ENCODE measurements at places on chromosomes 13 and 19.
A peak's percentile ranks its signal among the peaks of the same experiment; 100 is the strongest.

- H3K27me3 ChIP-seq = no peaks in the 10 kb centered on the region
- DNase-seq = no peak
- no peak overlapping the region for H3K27ac ChIP-seq
- H3K4me3 ChIP-seq = no peak overlapping the region
- H3K36me3 ChIP-seq = peaks cover 59% of the 10 kb centered on the region
Measured at GRCh38 chr13:51360489-51360888, 21.0 kb downstream of the SERPINE3 start.

DNA sequence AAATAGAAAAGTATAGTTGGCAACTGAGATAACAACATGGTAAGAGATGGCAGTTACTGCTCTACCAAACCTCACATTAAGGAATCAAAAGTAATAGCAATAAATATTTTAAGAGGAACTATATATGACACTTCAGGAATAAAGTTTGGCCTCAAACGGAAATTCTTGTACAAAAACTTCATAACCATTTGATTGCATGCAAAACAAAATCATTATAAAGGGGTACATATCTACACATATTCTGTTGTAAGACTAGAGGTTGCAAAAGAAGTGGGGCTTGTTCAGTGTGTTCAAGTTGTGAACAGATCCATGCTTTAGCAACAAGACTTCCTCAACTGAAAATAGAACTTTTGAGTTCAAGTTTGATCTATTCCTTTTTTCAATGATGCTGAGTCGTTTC is 133.5 kb upstream of the MIR17HG start:
- no peak overlapping the region for H3K27ac ChIP-seq
- H3K4me3 ChIP-seq = no peak overlapping the region
- H3K36me3 ChIP-seq = no peaks in the 10 kb centered on the region

GRCh38 chr13:99399623-99399974 is 92.4 kb upstream of the GPR183 start:
- H3K27me3 ChIP-seq = peaks cover 14% of the 10 kb centered on the region
- H3K36me3 ChIP-seq = no peaks in the 10 kb centered on the region
- no peak overlapping the region for H3K4me3 ChIP-seq
- H3K27ac ChIP-seq = no peak overlapping the region
- peaks cover 6% of the 10 kb centered on the region for H3K4me1 ChIP-seq

GRCh38 chr13:104431895-104432294 is 1365.7 kb upstream of the SLC10A2 start:
- no peak for DNase-seq
- H3K4me1 ChIP-seq = no peaks in the 10 kb centered on the region
- no peaks in the 10 kb centered on the region for H3K27me3 ChIP-seq
- no peak overlapping the region for H3K4me3 ChIP-seq
- H3K27ac ChIP-seq = no peak overlapping the region
- no peaks in the 10 kb centered on the region for H3K36me3 ChIP-seq

DNA sequence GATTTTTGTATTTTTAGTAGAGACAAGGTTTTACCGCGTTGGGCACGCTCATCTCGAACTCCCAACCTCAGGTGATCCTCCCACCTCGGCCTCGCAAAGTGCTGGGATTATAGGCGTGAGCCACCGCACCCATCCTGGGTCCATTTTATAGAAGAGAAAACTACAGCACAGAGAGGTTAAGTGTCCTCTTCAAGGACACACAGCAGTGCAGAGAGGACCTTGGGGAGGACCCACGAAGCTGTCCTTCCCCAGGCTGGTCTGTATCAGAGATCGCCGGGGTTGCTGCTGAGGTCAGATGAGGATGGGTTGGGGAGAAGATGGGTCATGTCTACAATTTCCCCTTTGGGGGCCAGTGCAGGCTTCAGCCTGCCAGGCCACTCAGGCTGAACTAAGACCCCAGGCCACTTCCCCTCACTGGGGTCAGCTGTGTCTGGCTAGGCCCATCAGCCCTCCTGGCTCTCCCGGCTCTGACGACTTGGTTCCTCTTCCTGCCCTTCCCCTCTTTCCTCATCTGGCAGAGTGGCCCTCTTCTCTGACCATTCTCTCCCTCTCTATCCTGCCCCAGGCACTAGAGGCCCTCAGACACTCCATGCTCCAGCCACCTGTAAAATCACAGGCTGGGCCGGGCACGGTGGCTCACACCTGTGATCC is 9.6 kb downstream of the MYO1F start:
- no peak for DNase-seq
- peaks cover 10% of the 10 kb centered on the region for H3K4me1 ChIP-seq
- no peaks in the 10 kb centered on the region for H3K27me3 ChIP-seq

GRCh38 chr13:76976929-76977328 is 15.0 kb upstream of the CLN5 start:
- H3K27me3 ChIP-seq = peaks cover 9% of the 10 kb centered on the region
- peaks cover 19% of the 10 kb centered on the region for H3K4me1 ChIP-seq
- peaks cover 16% of the 10 kb centered on the region for H3K36me3 ChIP-seq

DNA sequence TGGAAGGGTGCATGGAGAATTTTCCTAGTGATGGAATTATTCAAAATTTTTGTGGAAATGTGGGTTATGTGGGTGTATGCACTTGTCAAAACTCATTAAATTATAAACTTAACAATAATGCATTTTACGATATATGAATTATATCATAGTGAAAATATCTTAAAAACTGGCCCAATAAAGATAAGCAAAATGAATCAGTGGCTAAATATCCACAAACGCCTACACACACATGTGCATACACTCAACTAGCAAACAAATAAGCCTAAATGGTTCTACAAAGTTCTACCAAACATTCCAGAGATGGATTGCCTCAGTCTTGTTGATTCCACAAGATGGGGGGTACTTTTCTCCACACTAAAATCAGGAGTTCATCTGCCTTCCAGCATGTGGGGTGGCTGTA is 349.5 kb downstream of the TSHZ3 start:
- H3K27ac ChIP-seq = no peak overlapping the region
- no peaks in the 10 kb centered on the region for H3K4me1 ChIP-seq
- H3K4me3 ChIP-seq = no peak overlapping the region
- DNase-seq = no peak
- H3K27me3 ChIP-seq = no peaks in the 10 kb centered on the region

GRCh38 chr13:37665420-37665819 is 66.9 kb upstream of the POSTN start:
- no peak for DNase-seq
- no peaks in the 10 kb centered on the region for H3K36me3 ChIP-seq
- no peaks in the 10 kb centered on the region for H3K27me3 ChIP-seq

GRCh38 chr13:39788102-39788501 is 132.6 kb downstream of the COG6 start:
- H3K4me1 ChIP-seq = peaks cover 6% of the 10 kb centered on the region
- no peak overlapping the region for H3K4me3 ChIP-seq

DNA sequence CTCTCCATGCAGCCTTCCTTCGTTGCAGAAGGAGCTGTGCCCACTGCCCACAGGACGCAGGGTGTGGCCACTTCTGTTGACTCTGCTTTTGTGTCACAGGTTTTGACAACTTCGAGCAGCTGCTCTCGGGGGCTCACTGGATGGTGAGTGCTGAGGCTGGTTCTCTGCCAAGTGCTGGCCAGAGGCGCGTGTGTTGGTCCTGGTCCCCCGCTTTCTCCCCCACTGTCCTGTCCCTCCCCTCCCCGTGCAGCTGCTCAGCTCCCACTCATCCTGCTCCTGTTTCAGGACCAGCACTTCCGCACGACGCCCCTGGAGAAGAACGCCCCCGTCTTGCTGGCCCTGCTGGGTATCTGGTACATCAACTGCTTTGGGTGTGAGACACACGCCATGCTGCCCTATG is 10.6 kb upstream of the PDCD2L start:
- no peaks in the 10 kb centered on the region for H3K4me1 ChIP-seq
- no peaks in the 10 kb centered on the region for H3K27me3 ChIP-seq
- no peak overlapping the region for H3K27ac ChIP-seq

- DNase-seq = no peak
- peaks cover 77% of the 10 kb centered on the region for H3K27me3 ChIP-seq
- H3K27ac ChIP-seq = no peak overlapping the region
- no peaks in the 10 kb centered on the region for H3K4me1 ChIP-seq
Measured at GRCh38 chr19:13503570-13504235, 2.6 kb downstream of the CACNA1A start.

DNA sequence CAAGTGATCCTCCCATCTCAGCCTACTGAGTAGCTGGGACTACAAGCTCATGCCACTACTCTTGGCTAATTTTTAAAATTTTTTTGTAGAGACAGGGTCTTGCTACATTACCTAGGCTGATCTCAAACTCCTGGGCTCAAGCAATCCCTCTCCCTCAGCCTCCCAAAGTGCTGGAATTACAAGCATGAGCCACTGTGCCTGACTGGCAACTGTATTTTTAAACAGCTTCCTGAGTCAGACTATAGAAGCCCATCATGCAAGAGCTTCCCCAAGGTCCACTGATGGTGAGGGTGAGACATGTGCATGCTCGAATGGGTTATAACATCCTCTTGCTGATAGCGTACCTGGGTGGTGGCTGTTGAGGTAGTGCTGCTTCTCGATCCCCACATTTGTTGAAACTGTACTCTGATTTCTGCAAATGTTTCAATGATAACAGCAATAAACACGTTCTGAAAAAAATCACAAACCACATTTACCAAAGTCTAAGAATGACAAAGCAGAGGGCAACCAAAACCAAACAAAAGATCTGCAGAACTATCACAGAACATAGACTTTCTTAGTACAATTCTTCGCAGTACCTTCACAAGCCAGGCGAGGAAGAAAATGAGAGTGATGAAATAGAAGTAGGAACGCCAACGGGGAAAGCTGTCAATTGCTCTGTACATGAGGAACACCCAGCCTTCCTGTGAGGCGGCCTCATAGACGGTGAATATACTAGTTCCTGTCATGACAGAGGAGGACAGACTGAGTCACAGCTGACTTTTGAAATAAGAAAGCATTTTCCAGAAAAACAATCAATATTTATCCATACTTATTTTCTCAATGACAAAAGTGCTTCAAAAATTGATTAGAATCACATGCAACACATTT is 124.4 kb downstream of the NALCN start:
- no peaks in the 10 kb centered on the region for H3K36me3 ChIP-seq
- no peaks in the 10 kb centered on the region for H3K27me3 ChIP-seq
- H3K4me1 ChIP-seq = no peaks in the 10 kb centered on the region
- H3K27ac ChIP-seq = no peak overlapping the region

- H3K27me3 ChIP-seq = no peaks in the 10 kb centered on the region
- no peak overlapping the region for H3K27ac ChIP-seq
- no peaks in the 10 kb centered on the region for H3K36me3 ChIP-seq
- no peaks in the 10 kb centered on the region for H3K4me1 ChIP-seq
- H3K4me3 ChIP-seq = no peak overlapping the region
Measured at GRCh38 chr13:89212186-89212585, 1541.0 kb downstream of the SLITRK5 start.

DNA sequence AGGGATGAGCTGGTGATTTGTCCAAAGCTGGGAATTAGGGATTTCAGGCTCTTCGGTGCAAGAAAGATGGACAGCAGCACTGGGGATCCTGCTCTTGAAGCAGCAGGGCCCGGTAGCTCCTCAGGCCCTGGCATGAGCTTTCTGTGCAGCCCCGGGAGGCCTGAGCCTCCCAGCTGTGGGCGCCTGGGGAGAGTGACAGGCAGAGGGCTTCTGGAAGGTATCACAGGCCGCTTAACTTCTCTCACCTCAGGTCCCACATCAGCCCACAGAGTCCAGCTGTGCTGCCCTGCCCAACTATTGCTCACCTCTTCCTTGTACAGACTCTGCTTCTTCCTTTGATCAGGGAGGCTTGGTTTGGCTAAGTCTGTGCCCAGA is 14.6 kb upstream of the ZNF536 start:
- DNase-seq = no peak
- no peaks in the 10 kb centered on the region for H3K4me1 ChIP-seq
- no peaks in the 10 kb centered on the region for H3K36me3 ChIP-seq
- no peaks in the 10 kb centered on the region for H3K27me3 ChIP-seq

DNA sequence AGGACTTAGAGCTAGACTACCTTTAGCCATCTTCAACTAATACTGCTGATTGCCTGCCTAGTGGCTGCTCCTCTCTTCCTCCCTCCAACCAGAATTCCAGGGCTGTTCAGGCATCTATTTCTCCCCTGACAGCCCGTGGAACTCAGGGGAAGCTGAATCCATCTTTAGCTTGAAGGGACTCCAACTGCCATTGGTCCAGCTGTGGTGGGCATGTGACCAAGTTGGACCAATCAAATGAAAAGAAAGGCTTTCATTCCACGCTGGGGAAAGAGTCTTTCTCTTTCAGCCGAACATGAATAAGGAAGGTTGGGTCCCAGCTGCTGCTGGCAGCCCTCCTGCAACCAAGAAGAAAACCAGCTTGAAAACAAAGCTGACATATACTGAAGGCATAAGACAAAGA is 168.5 kb upstream of the OBI1 start:
- H3K27me3 ChIP-seq = peaks cover 85% of the 10 kb centered on the region
- H3K4me3 ChIP-seq = no peak overlapping the region
- no peaks in the 10 kb centered on the region for H3K36me3 ChIP-seq
- H3K4me1 ChIP-seq = no peaks in the 10 kb centered on the region
- DNase-seq = no peak
- no peak overlapping the region for H3K27ac ChIP-seq

- H3K27me3 ChIP-seq = no peaks in the 10 kb centered on the region
- no peak for DNase-seq
- H3K36me3 ChIP-seq = no peaks in the 10 kb centered on the region
- no peaks in the 10 kb centered on the region for H3K4me1 ChIP-seq
Measured at GRCh38 chr19:33280351-33280921, 21.9 kb downstream of the CEBPA start.

GRCh38 chr13:104530741-104531140 is 1464.5 kb upstream of the SLC10A2 start:
- H3K4me3 ChIP-seq = no peak overlapping the region
- H3K27me3 ChIP-seq = no peaks in the 10 kb centered on the region
- no peaks in the 10 kb centered on the region for H3K4me1 ChIP-seq
- no peak overlapping the region for H3K27ac ChIP-seq
- DNase-seq = no peak
- H3K36me3 ChIP-seq = no peaks in the 10 kb centered on the region

- H3K27ac ChIP-seq = peak within 1 kb of the TSS; percentile 87
- no peak for DNase-seq
- H3K4me3 ChIP-seq = peak within 1 kb of the TSS; percentile 83
- H3K27me3 ChIP-seq = no peaks in the 10 kb centered on the region
Measured at GRCh38 chr19:44748426-44749254, at the start of gene BCL3. Gene BCL3, plus strand, starts transcription at chr19:44748708. Its CDS starts 83 bp downstream, at chr19:44748791.

- peaks cover 12% of the 10 kb centered on the region for H3K4me1 ChIP-seq
- no peak for DNase-seq
- peaks cover under 1% of the 10 kb centered on the region for H3K27me3 ChIP-seq
- H3K36me3 ChIP-seq = no peaks in the 10 kb centered on the region
- no peak overlapping the region for H3K4me3 ChIP-seq
Measured at GRCh38 chr13:20942938-20943559, 40.5 kb upstream of the XPO4 start.

- H3K27me3 ChIP-seq = no peaks in the 10 kb centered on the region
- H3K27ac ChIP-seq = no peak overlapping the region
- DNase-seq = no peak
- H3K4me3 ChIP-seq = no peak overlapping the region
Measured at GRCh38 chr13:113119822-113120189, 2.8 kb upstream of the F10 start.
